ENCODE measurements at places on chromosomes 5 and 9. TPM values are rescaled to one million over a fixed set of nuclear protein-coding genes. Genes with fewer than 3 reads are reported as not detected.

The PNPLA7 gene
- 1.2 TPM for total RNA-seq

The NSG2 gene
- total RNA-seq: not detected

The KCNV2 gene
- not detected for total RNA-seq

The SLC6A18 gene
- total RNA-seq: not detected

The WNT8A gene
- not detected for total RNA-seq

The SLC6A7 gene
- total RNA-seq: not detected

The IFNA13 gene
- not detected for total RNA-seq

The AUH gene
- total RNA-seq: 49.2 TPM

The TMEM174 gene
- total RNA-seq: not detected

The FOXI1 gene
- not detected for total RNA-seq
